H9 (cell line): ENCODE measurements at places on chromosomes 16 and 17. TPM values are rescaled to one million over a fixed set of nuclear protein-coding genes. Genes with fewer than 3 reads are reported as not detected.

- H3K4me3 ChIP-seq: no peak overlapping the region
- H3K27me3 ChIP-seq: no peaks in the 10 kb centered on the region
- H3K36me3 ChIP-seq: 0 out of 2 replicates have a peak, but pooled peaks cover 5% of the 10 kb centered on the region
- no peak overlapping the region for H3K27ac ChIP-seq
- H3K4me1 ChIP-seq: no peaks in the 10 kb centered on the region; the same call in 1 of the 2 replicates
These were observed 98.0 kb downstream of the KPNA2 start for GRCh38 chr17:68133346-68134045.

- H3K27ac ChIP-seq: no peak overlapping the region
- H3K4me3 ChIP-seq: no peak overlapping the region
- H3K27me3 ChIP-seq: no peaks in the 10 kb centered on the region; the same call in 1 of the 2 replicates
- H3K4me1 ChIP-seq: no peaks in the 10 kb centered on the region
These were observed 37.9 kb downstream of the IRF8 start for GRCh38 chr16:85936816-85937215.

GRCh38 chr16:53068423-53068833, 13.6 kb downstream of the CHD9 start:
- H3K27me3 ChIP-seq: no peaks in the 10 kb centered on the region
- peaks cover 7% of the 10 kb centered on the region for H3K36me3 ChIP-seq
- no peak overlapping the region for H3K27ac ChIP-seq
- no peaks in the 10 kb centered on the region for H3K4me1 ChIP-seq
- H3K4me3 ChIP-seq: no peak overlapping the region
- no peak for DNase-seq

- no peak for DNase-seq
- H3K4me3 ChIP-seq: no peak overlapping the region
- H3K27me3 ChIP-seq: no peaks in the 10 kb centered on the region
- H3K36me3 ChIP-seq: peaks cover 20% of the 10 kb centered on the region
- H3K27ac ChIP-seq: no peak overlapping the region
These were observed 5.5 kb downstream of the IGFBP4 start for GRCh38 chr17:40448639-40449261.

TRPV3 gene
- total RNA-seq: 0.63 and 1.2 TPM in 2 replicates

- H3K4me3 ChIP-seq: no peak overlapping the region
- no peak overlapping the region for H3K27ac ChIP-seq
- H3K36me3 ChIP-seq: no peaks in the 10 kb centered on the region
These were observed 42.4 kb upstream of the FBXO47 start for GRCh38 chr17:39009581-39010001.

TBC1D3G gene
- total RNA-seq: not detected in 2 replicates

DNA sequence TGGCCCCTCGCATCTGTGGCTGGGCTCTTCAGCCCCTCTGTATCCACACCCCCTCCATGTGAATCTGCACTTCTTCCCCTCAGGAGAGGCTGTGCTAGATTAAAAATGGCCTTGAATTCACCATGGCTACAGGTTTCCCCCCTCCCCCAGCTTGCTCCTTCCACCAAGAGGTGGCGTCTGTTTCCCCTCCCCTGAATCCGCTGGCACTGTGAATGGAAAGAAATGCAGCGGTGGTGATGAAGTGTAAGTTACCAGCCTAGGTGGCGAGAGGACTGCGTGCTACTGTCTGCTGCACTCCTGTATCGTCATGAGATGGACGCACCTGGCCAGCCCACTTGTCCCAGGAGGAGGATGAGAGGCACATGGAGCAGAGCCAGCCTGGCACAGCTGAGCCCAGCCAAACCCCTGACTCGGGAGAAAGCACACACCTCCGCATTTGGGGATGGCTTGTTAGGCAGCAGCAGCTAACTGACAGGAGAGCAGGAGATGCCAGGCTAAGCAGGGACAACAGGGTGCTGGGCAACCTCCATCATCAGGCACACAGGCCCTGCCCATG, 26.2 kb downstream of the TNFRSF13B start:
- H3K36me3 ChIP-seq: peaks cover 7% of the 10 kb centered on the region
- peak; percentile 80 for DNase-seq
- no peak overlapping the region for H3K27ac ChIP-seq
- peaks cover under 1% of the 10 kb centered on the region; the same call in 1 of the 2 replicates for H3K4me1 ChIP-seq
- no peak overlapping the region for H3K4me3 ChIP-seq

GRCh38 chr17:70891306-70891705, 722.0 kb downstream of the KCNJ2 start:
- no peak overlapping the region for H3K27ac ChIP-seq
- no peak for DNase-seq
- no peaks in the 10 kb centered on the region; the same call in 1 of the 2 replicates for H3K36me3 ChIP-seq
- H3K27me3 ChIP-seq: no peaks in the 10 kb centered on the region

GRCh38 chr17:79793924-79794304, 3.0 kb downstream of the CBX8 start:
- no peak overlapping the region for H3K27ac ChIP-seq
- peaks cover 75% of the 10 kb centered on the region for H3K27me3 ChIP-seq
- DNase-seq: peak; percentile 92
- H3K4me3 ChIP-seq: peak overlapping the region; percentile 73
- H3K4me1 ChIP-seq: no peaks in the 10 kb centered on the region
- no peaks in the 10 kb centered on the region; the same call in 2 of the 3 replicates for H3K36me3 ChIP-seq

GRCh38 chr16:53773881-53774280, 69.9 kb downstream of the FTO start:
- DNase-seq: no peak
- no peaks in the 10 kb centered on the region for H3K36me3 ChIP-seq
- H3K27me3 ChIP-seq: no peaks in the 10 kb centered on the region
- no peak overlapping the region for H3K4me3 ChIP-seq

GRCh38 chr16:14445937-14446715, 183.9 kb downstream of the PARN start:
- no peaks in the 10 kb centered on the region for H3K4me1 ChIP-seq
- no peak for DNase-seq
- H3K27me3 ChIP-seq: no peaks in the 10 kb centered on the region
- peaks cover 9% of the 10 kb centered on the region for H3K36me3 ChIP-seq
- no peak overlapping the region for H3K4me3 ChIP-seq
- H3K27ac ChIP-seq: no peak overlapping the region

DNA sequence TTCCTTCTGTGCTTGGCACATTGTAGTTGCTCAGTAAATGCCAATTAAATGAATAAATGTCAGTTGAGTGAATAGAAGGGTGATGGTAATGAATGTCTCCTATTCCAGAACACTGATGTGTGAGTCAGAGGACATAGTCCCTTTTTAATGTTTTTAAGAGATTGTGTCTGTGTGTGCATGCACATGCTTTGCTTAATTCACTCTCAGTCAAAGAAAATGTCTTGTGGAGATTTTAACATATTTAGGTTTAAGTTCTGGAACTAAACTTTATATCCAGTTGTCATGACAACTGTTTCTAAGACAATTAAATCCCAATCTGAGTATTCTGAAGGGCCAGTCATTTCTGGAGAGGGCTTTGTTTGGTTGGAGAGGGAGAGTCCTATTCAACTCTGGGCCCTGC, 255.3 kb upstream of the CDH11 start:
- 0 out of 2 replicates have a peak, but pooled peaks cover 5% of the 10 kb centered on the region for H3K4me1 ChIP-seq
- H3K27me3 ChIP-seq: no peaks in the 10 kb centered on the region
- no peak overlapping the region for H3K4me3 ChIP-seq
- no peak overlapping the region for H3K27ac ChIP-seq
- H3K36me3 ChIP-seq: no peaks in the 10 kb centered on the region
- DNase-seq: no peak

ITGAD gene
- not detected in 2 replicates for total RNA-seq

- no peaks in the 10 kb centered on the region for H3K4me1 ChIP-seq
- no peaks in the 10 kb centered on the region for H3K36me3 ChIP-seq
- DNase-seq: no peak
- no peak within 1 kb of the TSS for H3K4me3 ChIP-seq
- H3K27ac ChIP-seq: no peak within 1 kb of the TSS
These were observed at the start of gene KRTAP9-6 for GRCh38 chr17:41265078-41265477. KRTAP9-6 (plus strand) TSS chr17:41265378; CDS start chr17:41265378, 0 bp downstream.

RILP gene
- total RNA-seq: 5.4 and 6.0 TPM in 2 replicates

GRCh38 chr16:48617711-48618148, 7.8 kb upstream of the N4BP1 start:
- no peak overlapping the region for H3K4me3 ChIP-seq
- H3K27ac ChIP-seq: no peak overlapping the region
- no peak for DNase-seq
- no peaks in the 10 kb centered on the region for H3K36me3 ChIP-seq
- H3K4me1 ChIP-seq: peaks cover 5% of the 10 kb centered on the region; the same call in 1 of the 2 replicates

NEUROD2 gene
- total RNA-seq: not detected in 2 replicates

DNA sequence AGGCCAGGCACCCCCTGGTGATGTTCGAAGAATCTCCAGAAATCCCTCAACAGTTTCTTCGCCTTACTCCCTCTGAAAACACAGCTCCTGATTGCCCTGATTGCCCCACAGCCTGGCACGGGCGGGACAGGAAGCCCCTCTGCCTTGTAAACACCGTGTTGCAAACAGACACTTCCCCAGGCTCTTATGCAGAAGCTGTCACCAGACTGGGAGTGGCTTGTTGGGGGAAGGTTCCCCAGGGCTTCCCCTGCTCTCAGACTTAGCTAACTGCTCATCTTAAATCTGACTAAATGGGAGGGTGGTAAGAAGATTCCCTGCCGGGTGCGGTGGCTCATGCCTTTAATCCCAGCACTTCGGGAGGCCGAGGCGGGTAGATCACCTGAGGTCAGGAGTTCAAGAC, 11.2 kb downstream of the PIK3R5 start:
- no peak overlapping the region for H3K27ac ChIP-seq
- no peak overlapping the region for H3K4me3 ChIP-seq

KRT20 gene
- not detected in 2 replicates for total RNA-seq

SRSF1 gene
- 462 and 470 TPM in 2 replicates for total RNA-seq

DNA sequence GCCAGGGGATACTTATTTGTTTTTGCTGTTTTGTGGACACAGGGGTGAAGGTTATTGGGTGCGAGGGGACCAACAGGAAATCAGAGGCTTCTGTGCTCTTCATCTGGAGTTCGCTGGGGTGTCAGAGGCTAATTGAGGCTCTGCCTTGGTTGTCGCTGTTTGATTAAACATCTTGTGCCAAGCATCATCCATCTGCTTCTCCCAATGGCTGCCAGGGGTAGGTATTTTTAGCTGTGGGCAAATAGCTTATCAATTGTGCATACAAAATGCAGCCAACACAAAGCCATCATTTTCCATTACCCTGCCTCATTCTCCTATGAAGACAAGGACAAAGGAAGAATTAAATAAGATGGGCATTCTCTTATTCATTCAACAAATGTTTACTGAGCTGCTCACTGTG, 27.8 kb downstream of the GPR139 start:
- no peak overlapping the region for H3K27ac ChIP-seq
- no peaks in the 10 kb centered on the region for H3K36me3 ChIP-seq
- no peaks in the 10 kb centered on the region for H3K27me3 ChIP-seq

CPHXL2 gene
- not detected in 2 replicates for total RNA-seq

TBC1D3I gene
- total RNA-seq: 0.35 TPM in 1 of 2 replicates, not detected in the other

GRCh38 chr16:52497067-52497816, 49.7 kb downstream of the TOX3 start:
- H3K4me3 ChIP-seq: no peak overlapping the region
- peaks cover 11% of the 10 kb centered on the region for H3K4me1 ChIP-seq
- H3K27ac ChIP-seq: no peak overlapping the region
- peaks cover 2% of the 10 kb centered on the region; the same call in 2 of the 3 replicates for H3K36me3 ChIP-seq

DNA sequence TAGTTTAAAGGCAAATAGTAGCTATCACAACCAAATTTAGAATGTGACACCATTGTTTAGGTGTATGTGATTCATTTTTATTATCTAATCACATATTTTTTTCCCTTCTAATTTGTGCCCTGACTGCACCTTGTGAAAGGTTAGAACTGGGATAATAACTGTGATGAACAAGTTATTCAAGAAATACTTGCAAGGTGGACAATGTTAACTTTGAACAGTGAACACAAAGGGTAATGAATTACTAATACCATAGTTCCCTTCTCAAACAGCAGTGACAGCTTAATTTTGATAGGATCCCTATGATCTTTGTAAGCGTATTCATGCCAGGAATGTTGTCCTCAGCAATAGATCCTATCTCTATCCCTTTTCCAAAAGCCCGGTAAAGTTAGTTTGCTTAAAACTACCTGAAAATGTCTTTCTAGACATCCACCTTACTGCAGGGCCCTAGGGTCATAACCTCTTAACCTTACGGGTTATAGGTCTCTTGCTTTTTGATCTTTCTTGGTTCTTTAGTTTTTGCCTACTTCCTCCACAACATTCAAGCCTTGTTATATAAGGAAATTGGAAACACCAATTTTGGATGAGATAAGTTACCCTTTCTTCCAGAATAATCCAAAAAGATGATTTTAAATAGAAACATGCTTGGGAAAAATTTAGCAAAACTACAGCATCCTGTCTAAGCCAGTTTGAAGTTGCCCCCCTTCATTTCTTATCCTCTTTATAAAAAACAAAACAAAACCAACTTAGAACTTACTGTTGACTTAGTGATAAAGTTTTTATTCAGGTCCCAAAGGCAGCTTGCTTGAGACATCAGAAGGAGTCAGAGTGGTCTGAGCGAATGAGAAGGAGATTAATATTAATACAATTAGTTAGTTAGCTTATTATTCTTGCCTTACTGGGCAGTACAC, 200.0 kb upstream of the TBX2 start:
- H3K4me3 ChIP-seq: no peak overlapping the region
- no peaks in the 10 kb centered on the region for H3K4me1 ChIP-seq
- no peak for DNase-seq
- H3K27ac ChIP-seq: no peak overlapping the region
- no peaks in the 10 kb centered on the region for H3K27me3 ChIP-seq

GRCh38 chr17:55990332-55991006, 162.8 kb upstream of the ANKFN1 start:
- H3K4me1 ChIP-seq: peaks cover 6% of the 10 kb centered on the region; the same call in 1 of the 2 replicates
- H3K4me3 ChIP-seq: no peak overlapping the region
- no peak overlapping the region for H3K27ac ChIP-seq
- H3K27me3 ChIP-seq: no peaks in the 10 kb centered on the region
- peaks cover 9% of the 10 kb centered on the region for H3K36me3 ChIP-seq

DNA sequence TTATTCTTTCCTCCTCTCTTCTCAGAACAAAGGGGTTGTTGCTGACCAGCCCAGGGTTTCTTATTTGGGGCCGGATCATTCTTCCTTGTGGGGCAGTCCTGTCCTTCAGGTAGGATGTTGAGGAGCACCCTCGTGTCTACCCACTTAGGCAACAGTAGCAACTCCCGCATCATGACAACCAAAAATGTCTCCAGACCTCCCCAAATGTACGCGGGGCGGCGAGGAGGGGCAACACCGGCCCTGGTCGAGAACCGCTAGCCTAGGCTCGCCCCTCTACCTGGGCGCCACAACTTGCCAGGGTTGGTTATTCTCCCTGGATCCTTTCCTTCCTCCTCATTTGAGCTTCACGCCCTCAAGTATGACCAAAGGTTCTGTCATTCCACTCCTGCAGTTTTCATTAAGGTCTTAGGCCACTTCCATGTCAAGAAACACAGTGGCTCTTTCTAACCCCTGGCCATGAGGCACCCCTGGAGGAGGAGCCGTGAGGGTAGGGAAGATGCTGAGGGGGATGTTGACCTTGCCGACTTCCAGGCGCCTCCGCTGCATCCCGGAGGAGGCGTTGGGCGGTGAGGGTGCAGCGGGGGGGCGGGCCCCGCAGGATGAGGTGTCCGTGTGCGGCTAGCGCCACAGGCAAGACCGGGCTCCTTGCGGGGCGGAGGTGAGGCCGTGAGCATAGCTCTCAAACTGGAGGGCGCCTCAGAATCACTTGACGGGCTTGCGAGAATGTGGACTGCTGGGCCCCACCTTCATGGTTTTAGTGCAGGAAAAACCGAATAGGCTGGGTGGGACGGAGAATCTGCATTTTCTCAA, 712 bp upstream of the SPECC1 start:
- peak; percentile 79 for DNase-seq
- no peaks in the 10 kb centered on the region for H3K4me1 ChIP-seq
- peak overlapping the region; percentile 84 for H3K4me3 ChIP-seq
- no peaks in the 10 kb centered on the region for H3K27me3 ChIP-seq

HOXB5 gene
- not detected in 2 replicates for total RNA-seq
